ENCODE measurements at places on chromosomes 5 and 9. TPM values are rescaled to one million over a fixed set of nuclear protein-coding genes. Genes with fewer than 3 reads are reported as not detected.
A peak's percentile ranks its signal among the peaks of the same experiment; 100 is the strongest.

DNA sequence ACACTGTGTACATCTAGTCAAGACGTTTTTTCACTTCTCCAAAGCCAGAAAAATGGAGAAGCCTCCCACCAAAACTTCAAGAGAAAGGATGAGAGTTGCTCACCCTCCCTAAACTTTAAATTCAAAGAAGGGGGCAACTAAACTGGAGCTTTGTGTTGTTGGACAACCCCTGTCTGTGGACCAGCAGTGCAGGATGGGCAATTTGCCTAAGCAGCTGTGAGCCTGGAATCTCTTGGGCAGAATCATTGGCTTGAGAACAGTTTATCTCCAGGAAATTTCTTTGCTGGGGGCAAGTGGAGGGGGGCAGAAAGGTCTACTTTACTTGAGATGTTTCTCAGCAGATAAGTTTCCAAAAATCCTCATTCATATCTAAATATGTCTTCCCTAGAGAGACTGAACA, 151.8 kb downstream of the MUSK start:
- H3K36me3 ChIP-seq: no peaks in the 10 kb centered on the region
- no peaks in the 10 kb centered on the region for H3K4me1 ChIP-seq
- H3K4me3 ChIP-seq: no peak overlapping the region
- H3K27me3 ChIP-seq: no peaks in the 10 kb centered on the region
- H3K27ac ChIP-seq: no peak overlapping the region

- no peaks in the 10 kb centered on the region for H3K27me3 ChIP-seq
- DNase-seq: no peak
- H3K4me3 ChIP-seq: no peak overlapping the region
- H3K4me1 ChIP-seq: no peaks in the 10 kb centered on the region
- no peaks in the 10 kb centered on the region for H3K36me3 ChIP-seq
- H3K27ac ChIP-seq: no peak overlapping the region
Observed at GRCh38 chr5:9787861-9788600, 157.9 kb upstream of the TAS2R1 start.

- no peaks in the 10 kb centered on the region for H3K27me3 ChIP-seq
- H3K4me1 ChIP-seq: no peaks in the 10 kb centered on the region
- no peak overlapping the region for H3K27ac ChIP-seq
- H3K36me3 ChIP-seq: no peaks in the 10 kb centered on the region
- no peak overlapping the region for H3K4me3 ChIP-seq
Observed at GRCh38 chr5:84825606-84826005, 440.9 kb upstream of the EDIL3 start.

DNA sequence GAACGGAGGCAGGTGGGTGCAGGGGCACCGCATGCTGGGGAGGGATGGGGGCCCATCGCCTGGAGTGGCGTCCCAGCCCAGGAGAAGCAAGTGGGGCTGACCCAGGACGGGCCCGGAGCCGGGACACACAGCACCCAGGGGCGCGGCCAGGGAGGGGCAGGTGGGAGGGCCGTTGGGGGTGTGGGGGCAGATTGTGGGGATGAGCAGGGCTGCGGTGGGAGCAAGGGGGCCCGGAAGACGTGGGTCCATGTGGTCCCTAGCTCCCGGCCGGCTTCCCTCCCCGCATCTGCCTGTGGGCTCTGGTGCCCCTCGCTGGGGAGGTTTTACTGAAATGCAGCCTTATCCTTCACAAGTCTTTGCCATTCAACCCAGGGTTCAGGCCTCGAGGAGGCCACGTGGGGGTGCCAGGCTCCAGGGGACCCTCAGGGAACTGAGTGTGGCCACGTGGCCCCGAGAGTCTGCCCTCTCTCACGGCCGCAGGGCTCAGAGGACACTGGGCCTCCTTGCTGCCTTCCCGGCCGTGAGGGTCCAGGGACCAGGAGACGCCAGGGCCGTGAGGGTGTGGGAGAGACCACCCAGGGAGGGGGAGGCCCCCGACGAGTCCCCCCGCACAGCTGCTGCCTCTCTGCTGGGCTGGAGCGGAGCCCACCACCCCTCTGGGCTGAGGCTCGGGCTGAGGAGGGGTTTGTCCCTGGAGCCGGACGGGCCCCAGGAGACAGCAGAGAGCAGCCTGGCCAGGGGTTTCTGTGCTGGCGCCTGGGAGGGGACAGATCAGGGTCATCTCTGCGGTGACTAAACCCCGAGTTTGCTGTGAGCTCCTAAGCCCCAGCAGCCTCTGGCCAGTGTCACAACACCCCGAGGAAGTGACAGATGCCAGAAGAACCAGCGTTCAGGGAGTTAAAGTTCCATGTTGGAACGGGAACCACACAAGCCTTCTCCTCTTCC, 35.2 kb downstream of the SLC9A3 start:
- no peaks in the 10 kb centered on the region for H3K27me3 ChIP-seq
- H3K27ac ChIP-seq: no peak overlapping the region
- H3K36me3 ChIP-seq: no peaks in the 10 kb centered on the region
- DNase-seq: no peak
- H3K4me3 ChIP-seq: no peak overlapping the region
- H3K4me1 ChIP-seq: no peaks in the 10 kb centered on the region

The TMED7 gene
- total RNA-seq: 101 TPM

GRCh38 chr5:2105141-2105540, 222.4 kb upstream of the IRX4 start:
- no peaks in the 10 kb centered on the region for H3K4me1 ChIP-seq
- no peak for DNase-seq
- no peaks in the 10 kb centered on the region for H3K36me3 ChIP-seq
- H3K27me3 ChIP-seq: no peaks in the 10 kb centered on the region
- no peak overlapping the region for H3K4me3 ChIP-seq

The PCDH12 gene
- total RNA-seq: 8.0 TPM

The IL5 gene
- total RNA-seq: not detected

DNA sequence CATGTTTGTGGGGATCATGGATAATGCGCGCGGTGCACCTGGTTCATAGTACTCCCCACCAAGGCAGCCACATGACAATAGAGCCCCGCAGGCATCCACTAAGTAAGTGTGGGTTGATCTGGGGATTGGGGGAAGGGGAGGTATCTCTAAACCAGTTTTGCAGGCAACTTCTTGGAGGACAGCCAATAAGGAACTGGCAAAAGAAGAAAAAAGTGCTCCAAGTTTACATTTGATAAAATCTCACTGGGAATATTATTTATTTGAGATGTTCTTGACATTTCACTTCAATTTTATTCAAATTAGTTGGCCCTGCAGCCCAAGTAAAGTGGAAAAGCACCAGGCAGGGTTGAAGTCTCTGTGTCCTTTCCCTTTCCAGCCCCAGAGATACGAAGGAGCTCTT, 8.5 kb downstream of the FBP1 start:
- DNase-seq: no peak
- no peak overlapping the region for H3K4me3 ChIP-seq
- H3K27ac ChIP-seq: no peak overlapping the region
- H3K4me1 ChIP-seq: no peaks in the 10 kb centered on the region
- H3K27me3 ChIP-seq: no peaks in the 10 kb centered on the region
- no peaks in the 10 kb centered on the region for H3K36me3 ChIP-seq

GRCh38 chr9:21070171-21070571, 7.6 kb downstream of the IFNB1 start:
- no peaks in the 10 kb centered on the region for H3K36me3 ChIP-seq
- H3K4me3 ChIP-seq: no peak overlapping the region
- H3K27me3 ChIP-seq: no peaks in the 10 kb centered on the region
- no peak overlapping the region for H3K27ac ChIP-seq
- DNase-seq: peak; percentile 61
- no peaks in the 10 kb centered on the region for H3K4me1 ChIP-seq

The SLC25A25 gene
- 16.3 TPM for total RNA-seq

- no peaks in the 10 kb centered on the region for H3K4me1 ChIP-seq
- H3K4me3 ChIP-seq: no peak overlapping the region
- DNase-seq: no peak
Observed at GRCh38 chr5:174425271-174425963, 299.0 kb upstream of the MSX2 start.
